ENCODE measurements at places on chromosomes 13 and 19.

GRCh38 chr13:78102121-78102677 lies 183.6 kb upstream of the EDNRB start:
- no peak for DNase-seq

GRCh38 chr13:71871176-71871754 lies 4.3 kb upstream of the DACH1 start:
- DNase-seq = no peak

GRCh38 chr19:29544656-29545360 lies 19.0 kb downstream of the VSTM2B start:
- no peak for DNase-seq

DNA sequence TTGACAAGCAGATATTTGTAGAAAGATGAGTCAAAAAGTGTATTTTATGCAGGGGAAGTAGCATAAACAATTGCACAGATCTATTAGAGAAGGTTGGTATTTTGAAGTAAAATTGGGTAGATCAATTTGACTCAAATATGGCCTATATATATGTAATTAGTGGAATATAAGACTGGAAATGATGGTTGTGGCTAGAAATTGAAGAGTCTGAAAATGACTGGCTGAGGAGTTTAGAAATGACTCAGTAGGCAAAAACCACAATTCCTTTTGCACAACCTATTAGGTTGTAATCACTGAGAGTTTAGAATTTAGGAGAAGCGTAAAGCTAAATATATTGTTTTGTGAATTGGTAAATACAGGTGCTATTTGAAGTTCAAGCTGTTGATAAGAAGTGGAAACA lies 622.6 kb upstream of the PCDH20 start:
- no peak for DNase-seq

DNA sequence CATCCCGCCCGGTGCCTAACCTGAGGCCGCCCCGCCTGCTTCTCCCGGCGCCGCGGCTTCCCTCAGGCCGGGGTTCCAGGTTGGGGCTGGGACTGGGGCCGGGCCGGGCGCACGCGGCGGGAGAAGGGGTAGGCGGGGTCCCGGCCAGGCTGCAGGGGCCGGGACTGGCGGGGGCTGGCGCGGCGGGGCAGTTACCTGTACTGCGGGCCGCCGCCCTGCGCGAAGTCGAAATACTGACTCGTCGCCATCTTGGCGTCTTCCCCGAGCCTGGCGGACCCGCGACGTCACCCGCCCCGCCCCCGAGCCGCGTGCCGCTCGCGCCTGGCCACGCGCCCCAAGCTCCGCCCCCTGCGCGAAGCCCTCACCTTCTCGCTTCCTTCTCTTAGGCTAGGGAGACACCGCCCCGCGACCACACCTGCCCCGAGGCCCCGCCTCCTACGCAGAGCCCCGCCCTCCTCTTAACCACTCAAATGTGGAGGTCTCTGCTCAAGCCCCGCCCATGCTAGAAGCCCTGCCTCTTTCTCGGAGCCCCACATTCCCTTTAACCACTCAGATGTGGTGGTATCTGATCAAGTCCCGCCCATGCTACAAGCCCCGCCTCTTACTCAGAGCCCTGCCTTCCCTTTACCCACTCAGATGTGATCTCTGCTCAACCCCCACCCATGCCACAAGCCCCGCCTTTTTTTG lies at the start of gene ZFR2:
TSS of gene ZFR2 (minus strand) at position 269 of the 687 bp plus-strand sequence. CDS start at position 248, 21 bp downstream.
- peak; percentile 14 for DNase-seq

GRCh38 chr13:110737555-110737954 lies 24.1 kb downstream of the ING1 start:
- no peak for DNase-seq

GRCh38 chr13:74770361-74770760 lies 636.2 kb upstream of the KLF12 start:
- DNase-seq = no peak

DNA sequence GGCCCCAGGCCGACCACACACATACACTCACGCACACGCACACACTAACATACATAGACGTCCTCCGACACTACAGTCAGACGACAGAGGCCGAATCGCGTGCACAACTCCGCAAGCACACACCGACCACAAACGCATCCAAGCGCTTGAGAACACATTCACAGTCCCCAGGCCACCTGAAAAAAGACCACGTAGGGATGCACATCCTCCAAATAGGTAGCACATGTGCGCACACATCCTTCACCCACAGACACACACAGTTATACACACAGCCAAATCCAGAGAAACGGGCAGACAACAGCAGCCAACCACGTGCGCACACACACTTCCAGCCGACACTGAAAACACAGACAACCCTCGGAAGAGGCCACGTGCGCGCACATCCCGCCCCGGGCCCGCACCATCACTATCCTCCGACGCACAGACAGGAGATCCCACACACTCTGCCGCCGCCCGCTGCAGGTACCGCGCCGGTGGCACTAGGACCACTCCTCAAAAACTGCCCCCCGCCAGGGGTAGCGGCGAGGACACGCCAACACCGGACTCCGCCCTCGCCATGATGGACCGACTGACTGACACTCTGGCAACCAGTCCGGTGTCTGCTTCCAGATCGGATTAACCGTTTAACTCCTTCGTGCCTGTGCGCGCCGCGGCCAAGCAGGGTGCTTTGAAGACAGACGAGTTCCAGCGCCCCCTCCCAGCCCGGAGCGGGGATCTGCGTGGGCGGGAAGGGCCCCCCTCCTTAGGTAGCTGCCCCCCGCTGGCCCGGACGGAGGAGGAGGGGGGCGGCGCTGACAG lies 493 bp upstream of the PDE4A start:
- DNase-seq = peak; percentile 60

DNA sequence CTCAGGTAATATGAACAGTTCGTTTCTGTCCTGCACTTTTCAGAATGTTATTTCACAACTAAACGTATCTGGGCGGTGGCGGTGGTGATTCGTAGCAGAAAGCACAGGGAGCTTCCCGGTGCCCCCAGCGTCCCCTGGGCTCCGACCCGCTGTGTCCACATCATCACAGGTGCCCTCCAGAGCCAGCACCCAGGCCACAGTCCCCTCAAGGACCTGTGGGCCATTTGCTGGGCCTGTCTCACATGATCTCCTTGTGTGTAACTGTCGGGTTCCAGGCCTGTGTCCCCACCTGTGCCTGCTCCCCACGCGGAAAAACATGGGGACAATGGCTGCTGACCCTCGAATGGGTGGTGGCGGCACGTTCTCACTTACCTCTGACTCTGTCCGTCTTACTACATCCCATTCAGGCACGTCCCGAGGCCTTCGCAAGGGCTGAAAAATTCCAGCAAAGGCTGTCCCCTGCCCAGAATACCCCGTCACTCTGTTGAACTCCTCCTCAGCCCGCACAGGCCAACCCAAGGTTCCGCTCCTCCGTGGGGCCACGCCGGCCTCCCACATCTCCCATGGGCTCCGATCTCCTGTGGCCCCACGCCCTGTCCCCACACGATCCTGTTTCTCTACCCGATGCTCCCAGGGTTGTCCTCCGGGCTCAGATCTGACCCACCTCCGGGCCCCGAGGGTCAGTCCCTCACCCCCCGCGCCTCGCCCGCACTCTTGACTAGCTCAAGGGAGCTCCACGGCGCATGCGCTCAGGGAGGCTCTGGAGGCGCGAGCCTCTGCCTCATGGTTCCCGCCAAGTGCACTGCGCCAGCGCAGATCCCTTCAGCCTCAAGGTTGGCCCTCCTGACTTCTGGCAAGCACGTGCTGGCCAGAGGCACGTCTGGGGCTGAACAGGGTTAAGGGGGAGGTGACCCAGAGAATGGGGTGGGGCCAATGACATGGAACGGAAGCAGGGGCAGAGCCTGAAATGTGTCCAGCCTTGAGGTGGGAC lies 21.2 kb downstream of the DEDD2 start:
- no peak for DNase-seq

DNA sequence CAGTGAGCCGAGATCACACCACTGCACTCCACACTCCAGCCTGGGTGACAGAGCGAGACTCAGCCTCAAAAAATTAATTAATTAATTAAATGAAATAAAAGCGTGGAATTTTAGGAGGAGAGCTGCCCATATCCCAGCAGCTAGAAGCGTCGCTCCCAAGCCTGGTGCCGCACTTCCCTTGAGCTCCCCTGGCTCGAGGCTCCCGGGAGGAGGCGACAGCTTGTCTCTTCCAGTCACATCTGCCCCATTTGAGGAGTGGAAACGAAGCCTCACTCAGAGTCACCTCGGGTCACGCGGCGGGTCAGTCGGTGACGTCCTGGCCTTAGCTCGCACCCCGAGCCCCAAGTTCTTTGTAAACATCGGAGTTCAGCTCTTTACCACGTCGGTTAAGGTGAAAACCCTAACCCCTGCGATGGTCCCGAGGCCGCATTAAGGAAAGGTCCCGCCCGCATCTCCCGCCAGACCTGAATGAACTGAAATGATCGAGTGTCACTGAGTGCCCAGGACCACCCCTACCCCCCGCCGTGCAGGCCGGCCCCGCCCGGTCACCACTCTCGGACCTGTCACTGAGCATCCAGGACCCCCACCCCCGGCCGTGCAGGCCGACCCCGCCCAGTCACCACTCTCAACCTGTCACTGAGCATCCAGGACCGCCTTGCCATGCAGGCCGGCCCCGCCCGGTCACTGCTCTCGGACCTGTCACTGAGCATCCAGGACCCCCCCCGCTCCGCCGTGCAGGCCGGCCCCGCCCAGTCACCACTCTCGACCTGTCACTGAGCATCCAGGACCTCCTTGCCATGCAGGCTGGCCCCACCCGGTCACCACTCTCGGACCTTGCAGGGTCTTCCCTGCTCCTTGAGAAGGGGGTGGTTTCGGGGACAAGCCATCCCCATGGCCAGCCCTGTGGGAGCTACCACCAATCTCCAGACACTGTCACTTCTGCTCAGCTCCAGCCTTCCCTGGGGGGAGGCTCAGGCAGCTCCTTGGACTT lies 176.9 kb downstream of the KDM4B start:
- no peak for DNase-seq

DNA sequence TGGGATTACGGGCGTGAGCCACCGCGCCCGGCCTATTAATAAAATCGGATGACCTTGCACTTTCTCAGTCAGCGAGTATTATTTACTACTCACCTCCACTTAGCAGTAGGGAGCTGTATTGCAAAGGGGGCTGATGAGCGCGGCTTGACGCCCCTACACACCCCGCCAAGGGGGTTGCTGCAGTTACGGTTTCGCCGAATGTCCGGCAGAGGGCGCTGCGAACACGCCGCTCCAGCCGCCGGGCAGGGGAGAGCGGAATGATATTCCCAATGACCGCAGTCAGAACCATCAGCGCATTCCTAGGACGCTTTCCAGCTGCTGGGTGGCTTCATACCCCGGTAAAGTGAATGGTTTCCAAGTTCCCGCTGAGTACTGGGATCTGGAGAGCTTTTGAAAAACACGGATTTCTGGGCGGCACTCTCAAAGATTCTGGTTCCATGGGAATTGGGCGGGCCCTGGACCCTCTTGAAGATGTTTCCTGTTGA lies 30.0 kb upstream of the TPT1 start:
- peak; percentile 31 for DNase-seq

DNA sequence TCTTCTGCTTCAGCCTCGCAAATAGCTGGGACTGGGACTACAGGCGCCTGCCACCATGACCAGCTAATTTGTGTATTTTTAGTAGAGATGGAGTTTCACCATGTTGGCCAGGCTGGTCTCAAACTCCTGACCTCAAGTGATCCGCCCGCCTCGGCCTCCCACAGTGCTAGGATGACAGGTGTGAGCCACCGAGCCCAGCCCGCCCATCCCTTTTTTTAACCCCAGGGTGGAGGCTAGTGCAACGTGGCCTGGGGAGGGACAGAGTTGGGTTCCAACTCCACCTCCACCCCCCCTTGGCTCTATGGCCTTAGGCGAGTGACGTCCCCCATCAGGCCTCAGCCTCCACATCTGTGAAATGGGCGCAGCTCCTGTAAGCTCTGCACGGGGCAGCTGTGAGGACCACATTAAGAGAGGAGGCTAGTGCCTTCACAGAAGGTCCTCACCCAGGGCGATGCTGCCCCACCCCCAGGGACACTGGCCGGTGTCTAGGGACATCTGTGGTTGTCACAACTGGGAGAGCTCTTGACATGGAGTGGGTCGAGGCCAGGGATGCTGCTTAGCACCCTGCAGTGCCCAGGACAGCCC lies 37.7 kb downstream of the SMIM24 start:
- no peak for DNase-seq

- DNase-seq = no peak
Observed at GRCh38 chr13:39688278-39688677, 32.8 kb downstream of the COG6 start.

GRCh38 chr19:40165362-40165937 lies 25.8 kb upstream of the MAP3K10 start:
- DNase-seq = peak; percentile 50

DNA sequence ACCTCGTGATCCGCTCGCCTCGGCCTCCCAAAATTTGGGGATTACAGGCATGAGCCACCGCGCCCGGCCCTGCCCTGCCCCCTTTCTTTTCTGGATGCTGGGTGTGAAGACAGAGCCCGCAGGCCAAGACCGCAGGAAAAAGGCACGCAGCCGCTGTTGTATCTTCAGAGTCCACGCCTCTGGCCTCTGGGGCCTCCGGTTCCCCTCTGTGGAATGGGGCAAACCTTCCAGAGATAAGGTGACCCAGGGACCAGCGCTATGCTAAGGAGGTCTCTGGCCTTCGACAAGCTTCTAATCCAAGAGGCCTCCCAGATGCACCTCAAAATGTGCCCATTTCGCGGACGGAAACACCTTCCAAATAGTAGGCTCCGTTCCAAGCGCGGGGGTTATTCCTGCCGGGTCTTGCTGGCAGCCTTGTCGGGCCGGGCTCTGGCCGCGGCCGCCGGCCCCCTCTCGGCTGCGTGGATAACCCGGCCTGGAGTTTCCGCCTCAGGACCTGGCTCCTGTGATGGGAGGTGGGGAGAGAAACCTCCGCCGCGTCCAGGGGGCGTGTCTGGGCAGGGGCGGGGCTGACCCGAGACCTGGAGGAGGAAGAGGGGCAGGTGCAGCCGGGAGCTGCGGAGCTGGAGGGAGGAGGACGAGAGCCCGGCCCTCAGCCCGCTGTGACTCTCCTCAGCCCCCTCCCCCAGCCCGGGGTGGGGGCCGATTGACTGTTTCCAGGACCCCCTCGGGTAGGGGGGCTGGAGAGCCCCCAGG lies 13.1 kb downstream of the TJP3 start:
- peak; percentile 86 for DNase-seq

DNA sequence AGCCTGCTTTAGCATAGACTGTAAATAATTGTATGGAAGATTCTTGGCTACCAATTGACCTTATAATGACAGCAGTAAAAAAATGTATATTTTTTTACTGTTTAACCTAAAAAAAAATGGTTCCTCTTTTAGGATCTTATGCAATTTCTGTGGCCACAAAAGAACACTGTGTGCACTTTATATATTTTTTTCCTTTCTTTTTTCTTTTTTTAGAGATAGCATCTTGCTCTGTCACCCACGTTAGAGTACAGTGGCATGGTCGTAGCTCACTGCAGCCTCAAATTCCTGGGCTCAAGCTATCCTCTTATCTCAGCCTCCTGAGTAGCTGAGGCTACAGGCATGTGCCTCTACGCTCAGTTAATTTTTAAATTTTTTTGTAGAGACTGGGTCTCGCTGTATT lies 6.1 kb downstream of the FLT3 start:
- no peak for DNase-seq

- DNase-seq = no peak
Observed at GRCh38 chr19:55453511-55454260, 7.8 kb downstream of the ISOC2 start.

- no peak for DNase-seq
Observed at GRCh38 chr13:95150555-95150954, 150.7 kb downstream of the ABCC4 start.
